ENCODE measurements at places on chromosomes 3 and 15.
A peak's percentile ranks its signal among the peaks of the same experiment; 100 is the strongest.

GRCh38 chr3:51646091-51646490 is 25.0 kb upstream of the TEX264 start:
- DNase-seq = no peak

DNA sequence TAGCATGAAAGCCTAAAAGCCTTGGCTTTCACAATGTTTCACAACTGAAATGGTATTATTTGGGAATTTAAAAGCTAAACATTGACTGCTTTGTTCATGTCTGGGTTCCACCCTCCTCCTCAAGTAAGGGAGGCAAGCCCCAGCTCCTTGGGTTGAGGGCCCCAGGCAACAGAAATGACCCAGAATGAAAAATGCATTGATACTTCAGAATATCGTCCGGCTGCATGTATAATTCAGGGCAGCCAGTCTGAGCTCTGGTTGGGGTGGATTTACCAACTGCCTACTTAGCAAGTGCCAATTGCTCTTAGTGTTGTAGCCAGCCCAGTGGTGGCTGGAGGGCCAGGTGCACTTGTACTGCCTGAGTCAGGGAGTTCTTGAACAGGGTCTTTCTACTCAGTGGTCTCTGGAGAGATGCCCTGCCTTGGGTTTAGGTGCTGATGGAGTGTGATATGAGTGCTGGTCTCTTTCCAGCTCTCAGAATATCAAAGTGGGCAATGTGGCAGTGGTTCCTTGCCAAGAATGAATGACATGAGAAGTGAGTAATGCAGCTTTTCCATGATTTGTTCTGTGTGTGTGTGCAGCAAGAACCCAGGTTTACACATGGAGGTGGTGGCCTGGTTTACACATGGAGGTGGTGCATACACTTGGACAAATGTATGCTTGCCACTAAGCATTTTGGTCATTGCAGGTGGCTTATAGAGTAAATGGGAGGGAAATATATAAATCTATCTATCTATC is 40.9 kb upstream of the ADAMTSL3 start:
- no peak for DNase-seq

- no peak for DNase-seq
Measured at GRCh38 chr3:38067508-38068233, 28.7 kb downstream of the DLEC1 start.

GRCh38 chr3:33941804-33942203 is 143.4 kb downstream of the PDCD6IP start:
- DNase-seq = no peak

- DNase-seq = no peak
Measured at GRCh38 chr3:169146179-169146665, 517.3 kb downstream of the MECOM start.

GRCh38 chr3:16177962-16178627 is 3.6 kb downstream of the GALNT15 start:
- no peak for DNase-seq

- DNase-seq = no peak
Measured at GRCh38 chr15:92617549-92618520, 37.7 kb downstream of the FAM174B start.

DNA sequence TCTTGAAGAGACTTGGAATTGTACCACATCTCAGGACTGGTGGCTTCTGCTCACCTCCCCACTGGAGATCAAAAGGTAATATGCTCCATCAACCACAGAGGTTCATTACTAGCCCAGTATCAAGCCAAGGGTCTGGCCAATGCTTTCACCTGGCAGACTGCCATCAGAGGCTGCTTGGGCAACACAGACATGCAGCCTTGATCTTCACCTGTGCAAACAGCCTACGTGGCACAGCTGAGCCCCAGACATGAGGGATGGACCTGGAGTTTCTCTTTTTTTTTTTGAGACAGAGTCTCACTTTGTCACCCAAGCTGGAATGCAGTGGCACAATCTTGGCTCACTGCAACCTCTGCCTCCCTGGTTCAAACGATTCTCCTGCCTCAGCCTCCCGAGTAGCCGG is 105.6 kb upstream of the HES1 start:
- peak; percentile 27 for DNase-seq

DNA sequence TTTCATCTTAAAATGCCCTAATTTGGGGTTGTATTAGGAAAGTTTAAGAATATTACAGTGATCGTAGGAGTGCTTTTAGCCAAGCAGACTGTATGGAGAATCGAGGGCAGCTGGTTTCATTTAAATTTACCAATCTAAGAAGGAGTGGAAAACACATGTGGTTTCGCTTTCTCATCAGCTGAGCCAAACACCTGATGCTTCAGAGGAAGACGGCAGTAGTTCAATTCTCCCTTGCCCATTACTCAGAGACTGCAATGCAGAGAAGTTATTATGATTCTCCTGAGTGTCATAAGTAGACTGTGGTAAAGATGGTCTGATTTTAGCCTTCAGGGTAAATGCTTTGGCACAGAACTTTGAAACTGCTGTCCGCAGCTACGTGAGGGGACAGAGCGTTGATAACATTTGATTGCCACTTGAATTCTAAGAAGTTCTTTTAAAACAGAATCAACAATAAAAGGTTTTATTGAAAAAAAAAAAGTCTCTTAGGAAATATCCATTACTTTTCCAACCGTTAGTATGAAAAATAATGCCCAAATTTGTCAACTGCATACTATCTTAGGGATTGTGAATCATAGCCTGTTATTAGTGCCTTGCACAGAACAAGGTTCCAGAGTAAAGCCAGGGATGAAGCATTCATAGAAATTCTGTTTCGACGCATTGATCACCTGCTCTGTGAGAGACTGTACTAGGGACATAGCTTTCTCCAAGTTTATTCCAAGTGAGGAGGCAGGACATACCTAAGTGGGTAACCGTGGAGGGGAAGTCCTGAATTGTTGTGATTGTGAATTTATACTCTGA is 25.6 kb downstream of the LYSMD4 start:
- peak; percentile 26 for DNase-seq

- DNase-seq = no peak
Measured at GRCh38 chr15:66795851-66796250, 93.8 kb downstream of the SMAD6 start.

- no peak for DNase-seq
Measured at GRCh38 chr15:92451225-92451825, 57.6 kb downstream of the ST8SIA2 start.

- DNase-seq = no peak
Measured at GRCh38 chr3:151145713-151146070, 57.3 kb downstream of the GPR171 start.

DNA sequence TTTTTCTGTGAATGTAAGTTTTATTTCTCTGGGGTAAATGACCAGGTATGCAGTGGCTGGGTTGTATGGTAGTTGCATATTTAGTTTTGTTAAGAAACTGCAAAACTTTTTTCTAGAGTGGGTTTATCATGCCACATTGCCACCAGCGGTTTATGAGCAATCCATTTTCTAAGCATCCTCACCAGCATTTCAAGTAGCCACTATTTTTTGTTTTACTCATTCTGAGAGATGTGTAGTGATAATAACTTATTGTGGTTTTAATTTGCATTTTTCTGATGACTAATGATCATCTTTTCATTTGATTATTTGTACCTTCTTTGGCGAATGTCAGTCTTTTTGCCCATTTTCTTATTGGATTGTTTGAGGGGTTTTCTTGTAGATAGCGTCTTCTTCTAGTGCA is 56.2 kb downstream of the SPRED1 start:
- DNase-seq = no peak

- no peak for DNase-seq
Measured at GRCh38 chr15:80890341-80891005, 99.1 kb downstream of the MESD start.

- no peak for DNase-seq
Measured at GRCh38 chr3:81437683-81438082, 323.8 kb downstream of the GBE1 start.

DNA sequence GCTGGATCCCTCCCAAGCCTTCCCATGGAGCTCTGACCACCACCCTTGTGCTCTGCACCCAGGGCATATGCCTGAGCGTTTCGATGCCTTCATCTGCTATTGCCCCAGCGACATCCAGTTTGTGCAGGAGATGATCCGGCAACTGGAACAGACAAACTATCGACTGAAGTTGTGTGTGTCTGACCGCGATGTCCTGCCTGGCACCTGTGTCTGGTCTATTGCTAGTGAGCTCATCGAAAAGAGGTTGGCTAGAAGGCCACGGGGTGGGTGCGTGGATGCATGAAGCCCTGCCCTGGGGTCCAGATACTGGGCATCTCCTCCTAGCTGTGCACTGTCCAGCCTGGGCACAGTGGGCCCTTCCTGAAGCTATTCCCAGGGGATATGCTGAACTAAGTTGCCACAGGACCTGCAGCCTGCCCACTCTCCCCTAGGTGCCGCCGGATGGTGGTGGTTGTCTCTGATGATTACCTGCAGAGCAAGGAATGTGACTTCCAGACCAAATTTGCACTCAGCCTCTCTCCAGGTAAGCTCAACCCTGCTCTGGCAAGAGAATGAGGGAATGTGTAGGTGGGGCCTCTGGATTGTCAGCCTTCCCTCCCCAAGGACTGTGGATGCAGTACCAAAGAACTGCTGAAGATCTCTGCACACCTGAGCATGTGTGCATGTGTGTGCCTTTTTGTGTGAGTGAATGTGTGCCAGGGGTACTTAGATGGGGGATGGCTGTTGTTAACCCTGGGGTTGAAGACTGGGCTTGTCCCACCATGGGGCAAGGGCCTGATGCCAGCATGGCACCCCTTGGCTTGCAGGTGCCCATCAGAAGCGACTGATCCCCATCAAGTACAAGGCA is 2.1 kb downstream of the MYD88 start:
- no peak for DNase-seq

GRCh38 chr3:43128464-43128863 is 22.6 kb upstream of the POMGNT2 start:
- DNase-seq = no peak

GRCh38 chr15:40255033-40255432 is 16.2 kb downstream of the PAK6 start:
- DNase-seq = no peak

GRCh38 chr3:173221010-173221409 is 80.0 kb upstream of the SPATA16 start:
- no peak for DNase-seq

- no peak for DNase-seq
Measured at GRCh38 chr3:16127249-16127648, 47.2 kb upstream of the GALNT15 start.
